ENCODE measurements at places on chromosomes 3 and 15. TPM values are rescaled to one million over a fixed set of nuclear protein-coding genes. Genes with fewer than 3 reads are reported as not detected.
A peak's percentile ranks its signal among the peaks of the same experiment; 100 is the strongest.

- DNase-seq, result no peak
Measured at GRCh38 chr15:78944669-78945407, at the start of gene CTSH. TSS of gene CTSH (minus strand) at chr15:78945046. CDS start at chr15:78944981, 65 bp downstream.

DNA sequence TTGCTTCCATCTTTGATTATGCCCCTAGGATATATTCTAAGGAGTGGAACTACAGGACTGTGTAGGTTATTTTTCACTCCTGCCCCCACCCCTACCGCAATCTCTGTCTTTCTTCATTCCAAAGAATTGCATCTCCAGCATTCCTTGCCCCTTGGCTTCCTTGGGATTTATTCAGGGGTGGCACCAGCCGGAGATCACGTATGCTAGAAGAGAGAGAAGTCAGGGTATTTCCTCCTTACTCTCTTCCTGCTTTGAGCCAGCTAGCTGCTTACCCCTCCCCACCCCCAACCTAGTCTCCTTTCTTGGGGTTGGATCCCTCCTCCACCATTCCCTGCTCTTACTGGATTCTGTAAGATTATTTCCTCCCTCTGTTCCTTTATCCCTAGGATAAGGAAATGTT is 35.0 kb upstream of the DENND4A start:
- no peak for DNase-seq

- DNase-seq, result no peak
Measured at GRCh38 chr3:48518638-48519276, 14.8 kb upstream of the SHISA5 start.

- DNase-seq, result no peak
Measured at GRCh38 chr3:119352034-119352609, 57.9 kb downstream of the ARHGAP31 start.

DNA sequence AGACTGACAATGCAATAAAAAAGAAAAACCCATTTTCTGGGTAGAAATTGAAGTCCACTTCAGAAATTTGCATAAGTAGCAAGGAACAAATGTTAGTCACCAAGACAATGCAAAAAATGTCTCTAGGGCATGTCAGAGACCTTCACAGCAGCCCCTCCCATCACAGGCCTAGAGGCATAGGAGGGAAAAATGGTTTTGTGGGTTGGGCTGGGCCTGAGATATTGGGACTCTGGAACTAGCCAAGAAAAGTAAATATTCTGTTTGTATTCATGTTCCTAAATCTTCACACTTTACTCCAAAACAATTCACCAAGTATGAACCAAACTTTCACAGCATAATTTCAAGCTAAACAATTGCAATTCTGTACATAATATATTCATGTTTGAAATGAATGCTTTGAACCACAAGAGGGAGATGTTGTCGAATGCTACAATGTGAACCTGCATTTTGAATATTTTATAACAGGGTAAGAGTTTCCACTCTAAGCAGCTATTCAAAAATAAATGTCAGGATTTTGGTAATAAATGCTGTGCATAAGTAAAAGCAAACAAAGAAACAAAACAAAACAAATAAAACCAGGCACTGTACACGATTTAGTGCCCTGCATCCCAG is 429.2 kb downstream of the OTOL1 start:
- DNase-seq, result no peak

DNA sequence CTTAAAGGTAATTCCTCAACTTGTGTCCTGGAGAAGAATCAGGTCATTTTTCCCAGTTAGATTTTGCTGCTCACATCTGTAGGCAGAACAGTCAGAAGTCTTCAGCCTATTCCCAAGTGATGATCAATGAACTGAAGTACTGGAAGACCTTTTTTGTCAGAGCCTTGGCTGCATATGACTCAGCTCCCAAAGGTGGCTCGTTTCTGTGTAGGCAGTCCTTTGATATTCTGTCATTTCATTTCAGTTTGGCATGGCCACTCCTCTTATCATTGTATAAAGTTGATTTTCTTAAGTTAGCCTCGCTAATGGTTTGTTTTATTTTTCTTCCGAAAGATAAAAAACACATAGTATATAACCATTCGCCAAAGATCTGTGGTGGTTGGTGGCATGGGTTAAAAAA is 90.7 kb downstream of the KLHL25 start:
- DNase-seq, result no peak

DNA sequence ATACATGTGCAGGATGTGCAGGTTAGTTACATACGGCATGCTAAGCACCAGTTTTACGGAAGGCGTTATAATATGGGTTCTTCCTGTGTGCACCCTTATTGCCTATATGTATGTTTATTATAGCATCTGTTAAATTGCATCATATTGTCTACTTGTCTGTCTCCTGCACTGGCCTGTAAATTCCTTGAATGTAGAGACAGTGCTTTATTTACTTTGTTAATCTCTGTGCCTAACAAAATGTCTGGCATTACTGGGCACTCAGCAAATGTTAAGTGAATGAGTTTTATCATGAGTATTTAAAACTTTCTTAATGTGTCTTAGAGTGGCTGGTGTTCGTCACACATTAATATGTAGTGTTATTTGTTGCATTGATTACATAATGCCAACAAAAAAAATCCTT is 23.8 kb downstream of the MGA start:
- DNase-seq, result no peak

GRCh38 chr15:63244399-63244798 is 33.0 kb upstream of the APH1B start:
- no peak for DNase-seq

GRCh38 chr3:56800130-56800831 is 1.5 kb downstream of the ARHGEF3 start:
- no peak for DNase-seq

GRCh38 chr15:75720787-75721479 is 8.3 kb upstream of the CSPG4 start:
- DNase-seq, result no peak

GRCh38 chr3:51721062-51721745 is 14.3 kb downstream of the GRM2 start:
- no peak for DNase-seq

GRCh38 chr3:148512648-148513047 is 185.1 kb upstream of the AGTR1 start:
- DNase-seq, result no peak

DNA sequence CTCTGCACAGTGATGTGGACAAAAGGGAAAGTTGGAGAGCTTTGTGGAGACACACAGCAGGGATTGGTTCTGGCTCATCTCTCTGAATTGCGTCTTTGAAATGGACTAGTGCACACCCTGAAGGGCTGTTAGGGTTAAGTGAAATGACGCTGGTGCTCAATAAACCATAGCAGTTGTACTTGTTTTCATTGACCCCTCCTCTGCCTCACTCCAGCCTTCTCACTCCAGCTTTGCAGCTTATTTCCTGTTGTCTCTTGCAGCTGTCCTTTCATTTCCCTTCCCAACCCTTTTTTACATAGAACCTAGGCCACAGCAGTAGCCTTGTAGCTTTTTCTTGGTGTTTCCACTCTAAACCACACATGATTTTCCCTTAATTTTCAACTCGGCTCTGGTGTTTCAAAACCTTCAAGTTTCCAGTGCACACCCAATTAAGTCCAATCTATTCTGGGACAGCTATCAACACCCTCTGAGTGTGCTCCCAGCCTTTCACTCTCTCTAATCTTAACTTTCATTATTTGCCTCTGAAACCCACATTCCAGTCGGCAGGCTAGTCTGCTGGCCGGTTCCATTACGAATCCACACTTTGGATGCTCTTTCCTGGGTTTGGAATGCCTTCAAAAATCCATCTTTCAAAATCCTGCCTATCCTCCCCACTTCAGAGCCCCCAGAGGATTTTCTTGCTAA is 6.4 kb downstream of the C3orf52 start:
- no peak for DNase-seq

DNA sequence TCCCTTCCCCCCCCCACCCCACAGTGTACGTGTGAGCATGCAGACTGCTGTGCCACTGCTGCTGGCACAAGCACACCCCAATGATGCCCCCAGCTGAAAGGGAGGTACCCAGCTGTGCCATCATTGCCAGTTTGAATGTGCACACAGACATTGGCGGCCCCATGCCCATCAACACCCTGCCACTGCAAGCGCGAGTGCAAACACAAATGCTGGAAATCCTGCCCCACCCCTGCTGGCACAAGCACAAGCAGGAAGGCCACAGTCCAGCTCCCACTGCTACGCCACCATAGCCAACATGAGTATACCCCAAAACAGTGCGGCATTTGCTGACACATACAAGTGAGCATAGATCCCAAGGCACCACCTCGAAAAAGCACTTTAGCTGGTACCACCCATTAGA is 222.9 kb downstream of the SCAPER start:
- no peak for DNase-seq

GRCh38 chr3:14488286-14489041 is 51.7 kb downstream of the GRIP2 start:
- DNase-seq, result no peak

DNA sequence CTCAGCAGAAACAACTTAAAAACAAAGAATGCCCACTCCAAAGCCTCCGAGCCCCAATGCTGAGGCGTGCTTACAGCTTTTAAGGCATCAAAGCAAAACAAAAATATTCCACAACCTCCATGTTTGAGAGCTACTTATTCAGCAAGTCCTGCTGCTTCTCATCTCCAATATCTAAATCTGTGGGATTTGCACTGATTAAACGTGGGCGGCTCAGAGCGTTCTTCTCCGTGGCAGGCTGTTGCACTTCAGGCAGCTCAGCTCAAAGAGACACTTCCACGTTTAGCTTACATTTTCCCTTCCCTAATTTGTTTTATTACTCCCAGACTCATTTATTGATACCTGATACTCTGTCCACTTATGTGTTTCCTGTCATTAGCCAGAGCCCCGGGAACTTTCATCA is 282.6 kb upstream of the MCTP2 start:
- DNase-seq, result no peak

DNA sequence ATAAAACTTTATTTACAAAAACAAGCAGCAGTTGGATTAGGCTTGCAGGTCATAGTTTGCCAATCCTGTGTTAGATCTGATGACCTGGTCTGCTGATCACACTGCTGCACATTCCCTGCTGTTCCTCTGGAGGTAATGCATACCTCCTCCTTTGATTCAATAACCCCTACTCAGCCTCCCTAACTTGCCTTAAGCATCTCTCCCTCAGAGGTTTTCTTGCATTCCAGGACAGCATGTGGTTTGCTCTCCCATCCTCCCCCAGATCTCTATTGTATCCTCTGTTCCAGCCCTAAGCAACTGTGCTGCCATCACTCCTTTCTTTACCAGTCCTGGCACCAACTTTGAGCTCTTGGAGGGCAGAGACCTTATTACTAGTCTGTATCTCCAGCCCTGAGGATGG is 63.4 kb downstream of the CACNA2D3 start:
- DNase-seq, result no peak

DNA sequence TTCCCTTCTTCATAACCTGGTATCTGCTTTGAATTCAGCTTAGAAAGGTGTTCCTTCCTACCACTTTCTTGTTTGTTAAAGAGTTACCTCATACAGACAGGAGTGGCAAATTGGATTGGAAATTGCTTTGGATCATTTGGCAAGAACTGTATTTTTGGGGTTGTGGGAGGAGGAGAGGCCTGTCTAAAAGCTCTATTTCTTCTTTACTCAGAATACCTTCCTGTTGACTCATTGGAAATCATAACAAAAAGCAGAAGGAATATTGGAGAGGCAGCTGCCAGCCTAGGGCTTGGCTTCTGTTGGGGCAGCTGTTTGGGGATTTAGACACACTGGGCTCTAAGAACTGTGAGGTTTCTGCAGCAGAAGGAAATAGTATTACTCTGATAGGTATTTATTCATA is 14.2 kb downstream of the IQGAP1 start:
- DNase-seq, result peak; percentile 61

DNA sequence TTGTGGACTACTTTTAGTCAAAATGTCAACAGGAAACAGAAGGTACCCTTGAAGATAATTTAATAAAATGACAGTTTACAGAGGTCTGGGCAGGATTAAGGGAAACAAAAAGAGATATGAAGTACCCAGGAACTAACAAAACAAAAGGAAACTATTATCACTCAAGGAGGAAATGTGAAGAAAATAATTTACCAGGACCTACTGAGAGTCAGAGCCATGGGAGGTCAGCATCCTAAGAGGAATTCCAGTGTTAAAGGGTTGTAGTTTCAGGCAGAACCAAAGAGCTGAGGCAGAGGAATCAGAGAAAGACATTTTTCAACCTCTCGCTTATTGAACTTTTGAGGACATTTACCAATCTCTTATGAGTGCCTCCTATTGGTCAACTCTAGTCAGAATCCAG is 408.9 kb upstream of the CBLB start:
- DNase-seq, result no peak

DNA sequence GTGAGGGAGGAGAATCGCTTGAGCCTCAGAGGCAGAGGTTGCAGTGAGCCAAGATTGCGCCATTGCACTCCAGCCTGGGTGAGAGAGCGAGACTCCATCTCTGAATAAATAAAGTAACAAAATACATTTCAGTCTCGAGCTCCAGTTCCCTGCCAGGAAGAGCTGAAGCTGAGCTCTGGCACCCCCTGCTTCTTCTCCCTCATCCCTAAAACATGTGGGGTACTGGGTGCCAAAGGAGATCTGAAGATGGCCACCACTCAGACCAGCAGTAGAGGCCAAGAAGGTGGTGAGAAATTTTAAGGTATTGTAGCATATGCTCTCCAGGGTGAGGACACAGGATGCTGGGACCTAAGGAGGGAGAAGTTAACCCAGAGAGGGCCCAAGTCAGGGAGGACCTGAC is 75.0 kb upstream of the CGNL1 start:
- DNase-seq, result no peak

- DNase-seq, result no peak
Measured at GRCh38 chr3:73492186-73492585, 132.6 kb downstream of the PDZRN3 start.

DNA sequence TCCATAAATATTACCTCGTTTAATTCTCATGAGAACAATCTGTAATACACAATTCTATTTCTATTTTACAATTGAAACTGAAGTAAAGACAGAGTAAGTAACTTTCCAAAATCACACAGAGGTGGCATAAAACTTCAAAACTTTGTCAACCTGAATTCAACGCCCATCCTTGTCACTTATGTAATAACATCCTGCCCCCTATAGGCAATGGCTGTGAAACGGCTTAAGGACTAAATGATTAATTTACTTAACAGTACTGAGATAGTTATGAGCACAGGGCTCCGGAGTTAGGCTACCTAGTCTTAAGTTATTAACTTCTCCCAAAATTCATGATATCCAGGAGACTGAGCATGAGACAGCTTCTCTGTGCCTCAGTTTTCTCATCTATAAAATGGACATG is 293.1 kb upstream of the CHRM5 start:
- DNase-seq, result no peak

GRCh38 chr15:70416829-70417228 is 319.1 kb upstream of the TLE3 start:
- no peak for DNase-seq

Gene PLA2G4E
- total RNA-seq, result not detected

Gene FAM81A
- total RNA-seq, result 0.41 TPM

Gene GNL3
- 70.0 TPM for total RNA-seq

Gene FBXW12
- total RNA-seq, result not detected

Gene PARP15
- total RNA-seq, result 4.3 TPM

Gene CHRNA3
- not detected for total RNA-seq

Gene ANKRD34C
- not detected for total RNA-seq

Gene FAM98B
- 8.2 TPM for total RNA-seq

Gene TADA3
- 73.5 TPM for total RNA-seq
